Stimulated activated CD4-positive, alpha-beta T cell treated with anti-CD3 and anti-CD28 coated beads, Interleukin-15, amount 100 ng/mL, for 1 hour (primary cell): ENCODE measurements at places on chromosomes 5 and 9.

DNA sequence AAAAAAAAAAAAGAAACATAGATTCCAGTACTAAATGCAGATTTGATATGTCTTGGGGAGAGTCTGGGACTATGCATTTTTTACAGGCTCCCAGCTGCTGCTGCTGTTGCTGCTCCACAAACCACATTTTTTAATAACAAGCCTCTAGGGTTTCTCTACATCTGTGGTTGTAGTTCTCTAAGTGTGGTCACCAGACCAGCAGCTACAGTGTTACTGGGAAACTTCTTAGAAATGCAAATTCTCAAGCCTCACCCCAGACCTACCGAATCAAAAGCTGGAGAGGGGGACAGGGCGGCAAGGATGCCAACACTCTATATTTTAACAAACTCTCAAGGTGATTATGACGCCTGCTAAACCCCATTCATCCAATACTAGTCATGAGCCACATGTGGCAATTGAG is 293.4 kb upstream of the PTGER4 start:
- no peak for DNase-seq

DNA sequence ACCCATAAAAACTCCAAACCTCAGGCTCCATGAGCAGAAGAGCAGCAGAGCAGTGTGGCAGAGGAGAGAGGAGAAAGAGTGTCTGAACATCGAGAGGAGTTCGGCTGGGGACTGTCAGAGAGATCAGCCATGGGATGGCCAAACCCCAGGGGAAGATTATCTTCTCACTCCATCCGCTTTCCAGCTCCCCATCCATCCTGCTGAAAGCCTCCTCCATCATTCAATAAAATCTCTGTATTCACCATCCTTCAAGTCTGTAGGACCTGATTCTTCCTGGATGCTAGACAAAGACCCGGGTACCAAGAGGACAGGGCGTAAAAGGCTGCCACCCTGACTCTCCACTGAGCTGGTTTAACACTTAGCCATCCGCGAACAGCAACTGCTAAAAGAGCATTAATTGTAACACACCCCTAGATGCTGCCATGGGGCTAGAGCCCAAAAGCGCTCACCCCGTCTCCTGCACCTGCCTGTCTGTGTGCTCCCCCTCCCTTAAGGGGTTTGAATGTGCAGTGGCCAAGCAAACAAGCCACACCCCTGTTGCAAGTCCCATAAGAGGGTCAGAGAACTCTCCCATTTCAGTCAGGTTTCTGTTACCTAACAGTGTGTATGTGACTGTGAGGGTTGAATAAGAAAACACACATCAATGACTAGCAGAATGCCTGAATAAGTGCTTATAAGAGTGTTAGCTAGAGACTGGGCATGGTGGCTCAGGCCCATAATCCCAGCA is 13.9 kb upstream of the SELENOP start:
- no peak for DNase-seq

DNA sequence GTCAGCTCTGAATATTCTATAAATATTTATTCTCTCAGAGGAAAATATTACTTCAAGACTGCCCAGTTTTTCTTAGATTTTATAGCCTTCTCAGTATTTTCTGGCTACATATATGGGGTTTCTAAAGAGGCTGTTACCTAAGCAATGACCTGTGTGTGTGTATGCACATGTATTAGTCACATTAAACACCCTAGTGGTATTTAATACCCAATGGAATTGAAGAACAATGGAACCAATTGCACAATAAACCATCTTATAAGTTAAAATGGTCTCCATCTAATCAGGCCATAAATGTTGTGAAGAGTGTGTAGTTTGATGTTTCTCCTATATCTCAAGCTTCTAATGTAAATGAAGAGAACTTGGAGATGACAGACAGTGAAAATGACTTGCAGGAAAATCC is 450.0 kb downstream of the SPATA31D1 start:
- DNase-seq: no peak

DNA sequence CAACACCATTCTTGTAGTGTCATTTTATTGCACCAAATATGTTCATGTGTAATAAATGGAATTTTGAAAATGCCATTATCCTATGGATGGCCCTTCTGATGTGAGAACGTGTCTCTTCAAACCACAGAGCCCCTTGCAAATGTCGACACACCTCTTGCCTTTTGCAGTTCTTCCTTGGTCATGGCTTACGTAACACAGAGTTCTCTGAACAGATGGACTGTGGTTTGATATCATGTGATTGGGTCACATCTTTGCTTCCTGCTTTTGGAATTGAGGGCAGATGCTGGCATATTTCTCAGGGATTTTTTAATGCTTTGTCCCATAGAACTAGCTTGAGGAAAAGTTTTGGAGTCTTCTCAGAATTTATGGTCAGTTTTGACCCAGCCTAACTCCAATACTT is 4.6 kb downstream of the TGFBR1 start:
- no peak for DNase-seq

- no peak for DNase-seq
These were observed 7.4 kb downstream of the KLF9 start for GRCh38 chr9:70407081-70407503.

DNA sequence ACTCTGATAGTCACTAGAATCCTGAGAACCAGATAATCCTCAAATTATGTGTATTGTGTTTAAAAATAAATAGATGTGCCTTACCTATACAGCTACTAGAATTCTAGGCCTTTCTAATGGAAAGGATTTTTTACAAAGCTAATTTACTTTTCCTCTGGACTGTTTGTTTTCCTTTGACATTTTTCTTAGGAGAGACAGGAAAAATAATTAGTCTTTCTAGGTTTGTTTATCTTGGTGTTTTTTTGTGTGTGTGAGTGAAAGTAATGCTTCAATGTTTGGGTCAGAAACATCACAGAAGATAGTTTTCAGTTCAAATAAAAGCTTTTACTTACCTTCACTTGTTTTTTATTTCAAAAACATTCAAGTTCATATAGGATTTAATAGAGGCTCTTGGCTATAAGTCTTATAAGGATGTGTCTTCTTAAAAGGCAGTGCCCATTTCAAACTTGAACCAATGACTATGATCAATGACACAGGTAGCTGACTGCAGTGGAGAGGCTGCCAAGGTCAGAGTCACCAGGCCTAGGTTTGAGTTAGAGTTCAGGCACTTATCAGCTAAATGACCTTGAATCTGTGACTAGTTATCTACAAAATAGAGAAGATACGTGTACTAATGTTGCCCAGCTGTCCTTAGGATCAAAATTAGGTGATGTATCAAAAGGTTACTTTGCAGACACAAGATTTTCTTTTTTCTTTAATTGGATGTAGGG is 92.8 kb downstream of the SNCAIP start:
- DNase-seq: no peak

DNA sequence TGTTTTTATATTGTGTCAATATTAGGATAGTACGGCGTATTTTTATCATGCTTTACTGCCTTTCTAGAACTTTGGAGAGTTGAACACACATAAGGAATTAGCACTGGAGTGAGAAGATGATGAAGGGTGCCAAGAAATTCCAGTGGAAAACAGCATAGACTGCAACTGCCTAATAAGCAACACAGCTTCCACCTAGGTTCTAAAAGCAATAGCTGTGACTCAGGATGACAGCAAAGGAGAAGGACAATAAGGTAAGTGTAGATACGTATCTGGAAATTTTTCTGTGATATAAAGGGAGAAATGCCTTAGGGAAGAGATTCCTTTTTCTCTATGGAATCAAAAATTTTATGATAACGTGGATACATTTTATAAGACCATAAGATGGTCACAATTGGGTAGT is 7.4 kb downstream of the PTPRD start:
- DNase-seq: no peak

DNA sequence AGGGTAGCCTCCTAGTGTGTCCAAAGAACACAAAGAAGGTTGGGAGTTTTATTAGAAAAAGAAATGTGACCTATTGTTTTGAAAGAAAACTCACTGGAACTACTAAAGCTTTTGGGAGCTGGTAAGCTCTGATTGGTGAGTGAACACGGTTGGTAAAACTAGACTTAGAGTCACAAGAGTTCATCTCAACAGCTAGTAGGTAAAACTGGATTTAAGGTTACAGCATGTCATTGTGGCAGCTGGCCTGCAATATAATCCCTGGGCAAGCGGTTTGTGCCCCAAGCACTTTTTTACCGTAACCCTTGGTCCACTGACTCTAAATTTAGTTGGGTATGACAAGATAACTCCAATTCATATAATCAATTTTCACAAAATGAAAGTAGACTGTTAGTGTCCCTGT is 47.4 kb downstream of the UBAP2 start:
- no peak for DNase-seq
